ENCODE measurements at places on chromosomes 12 and 14.

GRCh38 chr12:495466-495865 lies 35.7 kb downstream of the B4GALNT3 start:
- no peak for DNase-seq

- DNase-seq, result no peak
These were observed 191.3 kb downstream of the SYT10 start for GRCh38 chr12:33248364-33248763.

- DNase-seq, result peak; percentile 53
These were observed 1.4 kb upstream of the HMGA2 start for GRCh38 chr12:65822732-65823512.

DNA sequence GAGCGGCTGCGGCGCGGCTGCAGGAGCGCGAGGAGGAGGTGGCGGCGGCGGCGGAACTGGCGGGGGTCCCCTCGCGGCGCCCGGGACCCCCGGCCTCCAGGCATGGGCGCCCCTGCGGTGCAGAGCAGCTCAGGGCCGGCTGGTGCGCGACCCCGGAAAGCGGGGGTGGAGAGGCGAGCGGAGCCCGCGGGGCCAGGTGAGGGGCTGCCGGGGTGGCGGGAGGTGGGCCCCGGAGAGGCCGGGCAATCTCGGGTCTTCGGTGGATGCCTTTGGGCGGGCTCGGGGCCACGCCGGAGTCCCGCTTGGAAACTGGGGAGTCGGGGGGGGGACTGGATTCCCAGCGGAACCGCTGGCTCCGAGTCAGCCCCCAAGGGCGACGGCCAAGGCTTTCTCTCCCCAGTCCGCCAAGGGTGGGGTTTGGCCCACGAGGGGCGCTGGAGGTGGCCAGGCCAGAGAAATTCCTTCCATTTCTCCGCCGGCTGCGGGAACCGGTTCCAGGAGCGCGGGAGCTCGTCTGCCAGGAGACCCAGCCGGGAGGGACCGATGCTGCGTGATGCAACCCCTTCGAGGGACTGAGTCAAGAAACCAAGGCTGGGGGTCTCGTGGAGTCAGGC lies 13.9 kb upstream of the NR4A1 start:
- DNase-seq, result no peak

- no peak for DNase-seq
These were observed 5.5 kb downstream of the DUSP6 start for GRCh38 chr12:89346741-89347324.

- peak; percentile 25 for DNase-seq
These were observed 297.6 kb downstream of the DAD1 start for GRCh38 chr14:22291406-22291805.

- DNase-seq, result peak; percentile 45
These were observed 30.7 kb downstream of the CEP290 start for GRCh38 chr12:88111074-88111652.

GRCh38 chr12:49587174-49587908 lies 18.1 kb downstream of the FAM186B start:
- DNase-seq, result no peak

DNA sequence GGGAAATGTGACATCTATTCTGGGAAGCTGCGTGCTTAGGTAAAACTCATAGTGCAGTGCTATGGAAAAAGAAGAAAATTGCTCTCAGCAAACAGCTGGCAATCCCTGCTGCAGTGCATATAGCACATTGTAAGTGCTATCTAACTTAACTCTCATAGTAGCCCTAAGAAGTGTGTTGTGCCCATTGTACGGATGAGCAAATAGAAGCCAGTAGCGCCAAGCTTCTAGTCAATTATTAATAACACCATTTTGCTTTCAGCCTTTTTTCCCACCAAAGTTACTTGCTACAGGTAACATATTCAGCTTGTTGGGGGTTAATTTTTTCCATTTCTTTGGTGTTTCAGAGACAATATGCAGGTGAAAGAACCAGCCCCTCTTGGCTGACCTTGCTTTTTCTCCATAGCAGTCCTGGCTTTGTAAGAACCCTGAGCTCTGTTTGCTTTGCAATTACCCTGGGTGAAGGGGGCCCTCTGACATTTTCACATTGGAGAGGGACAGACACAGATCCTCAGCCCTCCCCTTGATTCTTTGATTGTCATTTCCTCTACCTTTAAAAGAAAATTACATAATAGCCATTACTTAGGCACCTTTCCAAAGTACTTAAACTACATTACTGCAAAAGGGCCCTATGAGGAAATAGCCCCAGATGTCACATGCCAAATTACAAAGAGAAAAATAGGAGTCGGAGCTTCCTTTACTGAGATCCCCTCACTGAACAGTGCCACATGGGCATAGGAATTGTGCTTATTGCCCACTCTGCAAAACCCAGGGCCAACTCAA lies 576.2 kb upstream of the TBX3 start:
- no peak for DNase-seq

- no peak for DNase-seq
These were observed 49.2 kb downstream of the ARF6 start for GRCh38 chr14:49942090-49942489.

DNA sequence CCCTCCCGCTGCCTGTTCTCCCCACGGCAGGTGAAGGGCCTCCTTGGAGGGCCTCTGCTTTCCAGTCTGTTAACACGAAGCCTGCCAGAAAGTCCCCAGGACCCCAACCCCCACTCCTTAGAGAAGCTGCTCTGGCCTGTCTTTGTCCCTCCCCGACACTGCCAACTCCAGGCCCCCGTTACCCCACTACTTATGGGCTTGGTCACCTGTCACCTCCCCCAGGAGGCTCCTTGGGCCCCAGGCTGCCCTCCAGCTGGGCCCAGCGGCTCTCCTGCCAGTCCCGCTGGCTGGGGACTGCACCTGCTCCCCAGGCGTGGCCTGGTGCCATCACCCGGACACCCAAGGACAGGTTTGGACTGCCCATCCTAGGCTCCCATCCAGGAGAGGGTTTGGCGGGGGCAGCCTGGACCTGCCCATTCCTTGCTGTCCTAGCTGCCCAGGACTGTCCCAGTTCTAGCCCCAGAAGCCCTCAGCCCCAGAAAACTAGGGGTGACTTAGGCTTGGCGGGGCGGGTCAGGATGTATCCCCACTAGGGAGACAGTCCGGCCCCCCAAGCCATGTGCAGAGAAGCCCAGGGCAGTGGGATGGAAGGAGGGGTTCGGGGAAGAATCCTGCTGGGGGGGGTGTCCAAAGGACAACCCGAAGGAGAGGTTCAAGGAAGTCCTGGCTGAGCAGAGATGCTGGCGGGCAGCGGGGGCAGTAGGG lies 155.7 kb upstream of the C14orf180 start:
- no peak for DNase-seq

DNA sequence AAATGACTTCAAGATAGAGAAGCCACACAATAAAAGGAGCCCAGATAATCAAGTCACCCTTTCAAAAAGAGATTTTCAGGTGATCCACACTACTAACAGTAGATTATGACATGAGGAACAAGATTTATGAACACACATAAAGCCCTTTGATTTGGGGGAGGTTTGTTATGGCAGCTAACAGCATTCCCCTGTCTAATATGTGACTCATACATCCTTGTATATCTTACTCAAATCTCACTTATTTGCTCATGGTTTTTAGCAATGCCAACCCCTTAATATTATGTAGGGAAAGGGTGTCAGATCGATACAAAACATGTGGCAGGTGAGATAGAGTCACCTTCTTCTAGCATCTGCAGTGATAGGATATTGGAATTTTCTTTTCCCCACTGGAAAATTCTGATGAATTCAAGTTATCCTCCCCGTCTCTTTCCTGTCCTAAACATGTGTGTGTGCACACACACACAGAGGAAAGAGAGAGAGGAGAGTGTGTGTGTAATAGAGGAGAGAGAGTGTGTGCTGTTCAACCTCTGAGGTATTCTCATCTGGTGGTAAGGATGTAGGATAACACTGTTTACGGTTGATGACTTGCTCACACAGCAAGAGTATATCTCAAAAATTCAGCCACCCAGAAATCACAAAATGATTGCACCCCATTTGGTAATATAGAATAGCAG lies 319.9 kb downstream of the KCNC2 start:
- DNase-seq, result peak; percentile 89

DNA sequence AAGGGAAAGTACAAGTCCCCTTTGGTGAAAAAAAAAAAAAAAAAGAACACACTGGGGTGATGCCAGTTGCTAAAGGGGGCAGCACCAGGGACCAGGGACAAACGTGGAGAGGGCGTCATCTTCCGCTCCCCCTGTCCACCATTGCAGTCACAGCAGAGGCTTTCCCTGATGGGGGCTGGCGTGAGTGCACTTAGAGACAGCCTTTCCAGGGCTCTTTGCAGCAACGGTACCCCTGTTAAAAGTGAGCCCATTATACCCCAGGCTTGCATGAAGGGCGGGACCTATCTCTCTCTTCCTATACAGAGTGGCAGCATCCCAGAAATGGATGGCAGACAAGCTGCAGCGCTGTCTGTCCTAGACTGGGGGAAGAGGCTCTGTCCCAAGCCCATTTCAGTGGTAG lies 155.0 kb downstream of the KCNK10 start:
- no peak for DNase-seq

GRCh38 chr12:12523229-12523628 lies 39.4 kb downstream of the DUSP16 start:
- no peak for DNase-seq

DNA sequence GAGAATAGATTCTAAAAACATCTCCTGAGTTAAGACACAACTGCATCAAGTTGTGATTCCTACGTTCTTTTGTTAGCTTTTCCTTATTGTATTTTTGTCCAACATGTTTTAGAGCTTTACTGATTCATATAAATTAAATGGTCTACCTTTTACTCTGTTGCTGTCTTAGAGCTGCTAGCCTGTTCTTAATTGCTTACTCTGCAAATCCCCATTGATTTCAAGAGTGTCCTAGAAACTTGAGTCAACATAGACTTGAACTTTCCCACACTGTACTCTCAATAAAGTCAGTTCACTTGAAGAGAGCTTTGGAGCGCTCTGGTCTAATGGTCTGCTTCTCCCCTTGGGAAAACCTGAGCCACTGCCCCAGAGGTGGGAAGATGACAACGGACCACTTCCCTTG lies 343.9 kb downstream of the CCER1 start:
- DNase-seq, result no peak

DNA sequence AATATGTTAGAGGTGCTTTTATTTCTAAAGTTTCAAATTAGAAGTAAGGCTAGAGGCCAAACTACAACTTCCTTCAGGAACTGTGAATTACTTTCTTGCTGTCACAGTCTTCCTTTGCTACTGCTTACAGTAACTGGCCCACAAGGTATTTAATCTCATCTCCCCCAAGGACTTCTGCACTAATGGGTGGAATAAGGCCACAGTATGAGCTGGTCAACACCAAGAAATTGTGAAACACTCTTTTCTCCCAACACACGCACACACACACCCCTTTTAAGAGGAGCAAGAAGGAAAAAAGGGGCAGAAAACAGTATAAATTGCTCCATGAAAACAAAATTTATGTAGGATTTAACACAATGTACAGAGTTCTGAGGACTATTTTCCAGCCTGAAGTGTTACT lies 45.6 kb downstream of the SCAF11 start:
- DNase-seq, result no peak

DNA sequence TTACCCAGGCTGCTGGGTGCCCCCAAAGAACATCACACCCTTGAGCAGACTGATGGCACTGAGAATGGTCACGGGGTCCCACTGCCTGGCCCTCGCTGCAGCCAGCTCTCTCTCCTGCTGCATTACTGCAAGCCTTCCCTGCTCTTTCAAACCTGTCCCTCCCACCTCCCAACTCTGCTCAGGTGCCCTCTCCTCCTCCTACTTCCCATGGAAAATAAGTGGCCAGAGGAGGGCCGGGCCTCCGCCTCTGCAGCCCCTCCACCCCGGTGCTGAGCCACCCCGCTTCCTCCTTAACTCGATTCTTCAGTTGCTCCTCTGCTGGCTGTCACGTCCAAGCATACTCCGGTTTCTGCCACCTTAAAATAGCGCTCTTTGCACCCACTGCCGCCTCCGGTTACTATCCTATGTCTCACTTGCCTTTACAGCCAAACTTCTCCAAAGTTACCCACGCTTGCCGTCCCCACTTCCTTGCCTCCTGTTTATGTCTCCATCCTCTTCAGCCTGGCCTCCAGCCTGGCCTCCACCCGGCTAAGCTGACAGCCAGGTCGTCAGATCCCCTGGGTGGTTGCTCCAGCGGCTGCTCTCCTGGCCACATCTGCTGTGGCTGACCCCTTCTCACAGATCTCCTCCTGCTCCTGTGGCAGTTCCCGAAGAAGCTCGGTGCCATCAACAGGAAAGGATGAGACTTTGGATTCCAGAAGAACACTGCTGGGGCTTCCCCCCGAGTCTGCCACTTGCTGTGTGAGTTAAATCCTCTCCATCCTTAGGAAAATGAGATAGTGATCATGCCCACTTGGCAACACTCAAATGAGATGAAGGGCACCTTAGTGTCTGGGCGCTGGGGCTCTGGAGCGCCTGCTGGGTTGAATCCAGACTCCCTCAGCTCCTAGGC lies 7.7 kb downstream of the SMIM41 start:
- DNase-seq, result no peak

GRCh38 chr12:30829876-30830275 lies 75.1 kb upstream of the CAPRIN2 start:
- no peak for DNase-seq

GRCh38 chr14:87067061-87067460 lies 925.9 kb downstream of the GALC start:
- DNase-seq, result no peak

DNA sequence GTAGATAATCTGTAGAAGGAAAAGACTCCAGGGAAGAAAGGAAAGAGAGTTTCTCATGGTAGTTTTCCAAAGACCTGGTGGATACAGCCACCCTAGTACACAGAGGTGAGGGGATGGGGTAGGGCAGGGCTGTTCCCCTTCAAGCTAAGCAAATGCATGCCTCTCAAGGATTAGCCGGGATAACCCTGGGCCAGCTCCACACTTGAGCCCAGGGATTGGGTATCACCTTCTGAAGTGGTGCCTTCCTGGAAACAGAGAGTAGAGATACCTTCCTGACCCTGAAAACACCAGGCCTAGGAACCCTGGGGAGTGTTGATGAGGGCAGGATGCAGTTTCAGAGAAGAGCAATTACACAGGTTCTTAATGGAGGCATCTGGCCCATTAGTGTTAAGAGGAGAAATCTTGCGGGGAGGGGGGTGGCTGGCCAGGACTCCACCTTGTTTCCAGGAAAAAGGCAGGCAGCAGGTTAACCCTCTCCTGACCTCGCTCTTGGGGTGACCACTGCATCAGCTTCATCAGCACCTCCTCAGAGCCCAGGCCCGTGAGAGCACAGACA lies 106.9 kb upstream of the TMEM233 start:
- no peak for DNase-seq

DNA sequence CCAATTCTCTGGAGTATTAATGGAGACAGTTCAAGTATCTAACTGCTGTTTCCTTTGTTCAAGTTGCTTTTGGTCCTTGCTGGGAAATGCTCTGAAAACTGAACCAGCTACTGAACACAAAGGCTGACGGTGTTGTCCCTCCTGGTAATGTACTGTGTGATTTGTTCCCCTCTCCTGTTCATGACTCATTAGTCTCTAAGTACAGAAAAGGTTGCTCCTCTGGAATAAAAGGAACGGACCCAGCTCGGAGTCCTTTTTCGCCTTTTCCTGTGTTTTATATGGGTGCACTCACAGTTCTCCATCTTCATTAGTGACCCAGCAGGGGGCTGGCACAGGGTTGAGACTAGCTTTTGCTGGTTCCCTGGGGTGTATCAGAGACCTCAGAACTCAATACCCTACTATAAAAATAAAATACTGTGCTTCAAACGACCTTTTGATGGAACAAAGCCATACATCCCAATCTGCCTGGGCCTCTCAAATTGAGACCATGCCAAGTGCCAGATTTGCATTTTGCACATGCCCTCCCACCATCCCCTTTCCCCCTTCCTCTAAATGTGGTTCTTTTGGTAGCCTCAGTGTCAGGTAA lies 269.7 kb downstream of the RAD51B start:
- peak; percentile 66 for DNase-seq
